ENCODE measurements at places on chromosomes 12 and 14.

GRCh38 chr14:59081720-59082119 is 106.7 kb upstream of the DAAM1 start:
- no peak for DNase-seq

- no peak for DNase-seq
Measured at GRCh38 chr14:51073731-51074130, 21.2 kb downstream of the TRIM9 start.

DNA sequence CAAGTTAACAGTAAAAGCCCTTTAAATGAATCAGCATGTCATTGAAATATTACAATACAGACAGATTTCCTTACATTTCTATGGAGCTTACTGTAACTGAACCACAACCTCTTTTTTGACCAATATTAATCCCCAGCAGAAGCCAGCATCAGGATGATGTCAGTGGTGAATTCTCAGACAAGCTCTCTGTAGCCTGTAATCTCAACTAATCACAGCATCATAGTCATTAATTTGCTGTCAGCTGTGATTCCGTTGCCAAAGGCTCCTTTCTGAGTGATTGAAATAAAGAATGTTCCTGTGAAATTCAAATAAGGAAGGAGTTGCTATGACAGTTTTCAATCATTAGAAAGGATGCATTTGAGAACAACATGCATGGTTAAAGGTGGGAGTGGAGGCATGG is 323.1 kb downstream of the PDZRN4 start:
- no peak for DNase-seq

GRCh38 chr12:49705479-49706134 is 1.6 kb downstream of the FMNL3 start:
- peak; percentile 41 for DNase-seq

DNA sequence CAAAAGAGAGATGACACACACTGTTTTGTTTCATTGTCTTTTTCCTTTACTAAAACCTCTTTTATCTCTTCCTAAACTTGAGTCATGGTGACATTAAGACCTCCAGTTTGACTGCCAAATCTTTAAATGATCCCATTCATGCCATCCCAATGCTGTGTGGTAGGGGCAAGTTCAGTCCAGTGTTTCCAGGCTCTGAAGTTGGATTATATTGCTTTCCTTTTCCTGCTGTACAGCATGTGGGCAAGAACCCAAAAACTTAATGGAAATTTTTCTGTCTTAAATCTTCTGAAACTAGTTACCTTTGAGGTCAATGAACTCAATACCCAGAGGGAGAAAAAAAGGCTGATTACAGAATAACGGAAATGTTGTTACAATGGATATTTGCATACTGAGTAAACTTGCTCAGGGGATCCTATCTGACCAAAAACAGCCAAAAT is 187.1 kb upstream of the FAR2 start:
- DNase-seq: no peak

- DNase-seq: no peak
Measured at GRCh38 chr12:98224584-98225221, 290.7 kb upstream of the TMPO start.

GRCh38 chr14:71560751-71561150 is 371.5 kb upstream of the RGS6 start:
- no peak for DNase-seq

GRCh38 chr12:93128332-93128707 is 199.2 kb upstream of the EEA1 start:
- DNase-seq: no peak

DNA sequence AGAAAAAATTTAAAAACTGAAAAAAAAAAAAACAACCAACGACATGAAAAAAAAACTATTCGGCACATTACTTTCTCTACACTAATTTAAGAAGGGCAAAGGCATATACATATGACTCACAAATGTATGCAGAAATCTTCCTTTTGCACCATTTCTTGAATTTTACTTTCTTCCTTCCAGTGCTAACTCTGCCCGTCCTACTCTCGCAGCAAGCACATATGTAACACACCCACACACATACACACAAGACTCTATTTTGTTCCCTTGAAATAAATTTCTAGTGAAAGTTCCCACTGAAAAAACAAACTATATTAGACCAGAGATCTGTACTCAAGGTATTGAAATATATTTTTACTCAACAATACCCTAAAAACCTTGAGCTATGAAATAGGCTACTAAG is 14.6 kb downstream of the BTG1 start:
- no peak for DNase-seq

GRCh38 chr14:91835920-91836843 is 31.2 kb downstream of the TC2N start:
- peak; percentile 68 for DNase-seq

DNA sequence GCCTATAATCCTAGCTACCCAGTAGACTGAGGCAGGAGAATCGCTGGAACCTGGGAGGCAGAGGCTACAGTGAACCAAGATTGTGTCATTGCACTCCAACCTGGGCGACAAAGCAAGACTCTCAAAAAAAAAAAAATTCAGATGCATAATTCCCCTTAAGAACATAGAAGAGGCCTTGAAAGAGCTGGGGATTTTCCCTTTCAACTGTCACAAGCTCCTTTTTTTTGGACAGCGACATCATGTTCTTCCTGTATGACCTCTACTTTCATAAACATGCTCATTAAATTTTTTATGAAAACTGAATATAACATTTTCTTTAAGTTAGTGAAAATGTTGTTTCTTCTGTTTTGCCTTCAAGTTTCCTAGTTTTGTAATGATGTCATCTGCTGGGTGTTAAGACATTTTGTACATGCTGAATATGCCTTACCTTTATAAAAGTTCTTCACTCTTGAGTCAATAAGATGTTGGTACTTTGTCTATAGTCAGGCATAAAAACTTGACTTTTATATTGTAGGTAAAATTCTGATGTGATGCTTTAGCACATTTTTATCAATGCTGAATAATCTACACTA is 76.0 kb downstream of the PTHLH start:
- DNase-seq: no peak

- DNase-seq: no peak
Measured at GRCh38 chr14:75811872-75812499, 150.9 kb downstream of the TTLL5 start.

DNA sequence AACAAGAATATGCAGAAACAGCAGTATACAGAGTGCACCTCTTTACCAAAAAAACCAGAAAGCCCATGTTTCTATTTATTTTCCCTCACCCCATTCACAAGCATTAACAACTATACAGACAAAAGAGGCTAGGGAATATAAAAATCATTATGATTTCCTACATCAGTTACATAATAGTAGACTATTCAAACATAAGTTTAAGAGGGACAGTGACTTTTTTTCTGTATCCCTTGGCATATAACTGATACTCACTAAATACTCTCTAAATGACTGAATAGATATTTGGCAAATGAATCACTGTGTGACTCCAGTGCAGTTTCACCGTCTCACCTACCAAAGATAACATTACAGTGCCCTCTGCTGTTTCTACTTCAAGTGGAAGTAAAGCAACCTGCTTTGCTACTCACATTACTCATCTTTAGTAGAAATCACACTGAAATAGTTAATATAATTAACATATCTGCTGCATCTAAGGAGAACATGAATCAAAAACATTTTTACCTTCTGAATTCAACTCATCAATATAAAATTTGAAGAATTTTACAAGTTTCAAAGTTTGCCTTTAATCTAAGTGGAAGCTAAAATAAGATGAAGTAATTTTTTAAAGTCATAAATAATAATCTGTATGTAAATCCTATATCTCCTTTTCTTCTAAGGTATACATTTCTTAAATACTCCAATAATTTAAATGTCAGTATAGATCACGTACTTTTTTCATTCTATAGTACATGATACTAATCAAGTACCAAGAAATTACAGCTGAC is 103.8 kb downstream of the OSBPL8 start:
- DNase-seq: no peak

DNA sequence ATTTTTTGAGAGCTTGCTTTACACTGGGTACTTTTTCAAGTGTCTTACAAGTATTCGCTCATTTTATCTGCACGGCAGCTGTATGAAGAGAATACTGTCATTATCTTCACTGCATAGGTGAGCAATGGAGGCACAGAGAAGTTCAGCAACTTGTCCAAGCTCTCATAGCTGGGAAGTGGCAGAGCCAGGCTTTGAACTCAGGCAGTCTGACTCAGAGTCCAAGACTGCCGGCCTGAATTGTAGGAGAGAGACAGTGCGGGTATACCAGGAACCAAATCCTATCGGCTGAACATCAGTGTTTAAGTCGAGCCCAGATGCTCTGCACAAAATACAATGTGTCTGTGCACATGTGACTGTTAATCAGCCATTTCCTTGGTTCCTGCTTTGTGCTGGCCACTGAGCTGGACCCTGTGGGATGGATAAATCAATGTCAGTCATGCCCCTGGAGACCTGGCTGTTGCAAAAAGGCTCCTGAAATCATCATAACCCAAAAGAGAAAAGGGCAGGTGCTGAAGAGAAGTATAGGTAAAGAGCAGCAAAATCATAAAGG is 474.6 kb downstream of the DPF3 start:
- DNase-seq: no peak

- DNase-seq: no peak
Measured at GRCh38 chr12:10121278-10121677, 8.7 kb downstream of the CLEC7A start.

DNA sequence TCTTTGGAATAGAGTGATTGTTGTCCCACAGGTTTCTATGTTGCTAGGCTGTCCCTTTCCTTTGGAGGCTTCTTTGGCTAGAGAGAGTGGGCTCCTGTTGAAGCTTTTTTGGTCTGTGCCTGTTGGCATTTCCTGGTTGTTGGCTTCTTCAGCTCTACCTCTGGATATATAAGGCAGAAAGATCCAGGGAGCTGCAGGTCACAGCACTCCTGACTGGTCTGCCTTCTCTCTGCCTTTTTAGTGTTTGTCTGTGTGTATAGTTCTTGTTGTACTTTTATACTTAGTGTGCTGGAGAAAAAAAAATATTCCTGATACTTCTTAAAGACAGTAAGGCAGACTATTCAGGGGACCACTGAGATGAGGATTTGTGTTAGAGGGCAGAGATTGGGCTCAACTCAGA is 202.7 kb downstream of the FBXL14 start:
- DNase-seq: no peak

DNA sequence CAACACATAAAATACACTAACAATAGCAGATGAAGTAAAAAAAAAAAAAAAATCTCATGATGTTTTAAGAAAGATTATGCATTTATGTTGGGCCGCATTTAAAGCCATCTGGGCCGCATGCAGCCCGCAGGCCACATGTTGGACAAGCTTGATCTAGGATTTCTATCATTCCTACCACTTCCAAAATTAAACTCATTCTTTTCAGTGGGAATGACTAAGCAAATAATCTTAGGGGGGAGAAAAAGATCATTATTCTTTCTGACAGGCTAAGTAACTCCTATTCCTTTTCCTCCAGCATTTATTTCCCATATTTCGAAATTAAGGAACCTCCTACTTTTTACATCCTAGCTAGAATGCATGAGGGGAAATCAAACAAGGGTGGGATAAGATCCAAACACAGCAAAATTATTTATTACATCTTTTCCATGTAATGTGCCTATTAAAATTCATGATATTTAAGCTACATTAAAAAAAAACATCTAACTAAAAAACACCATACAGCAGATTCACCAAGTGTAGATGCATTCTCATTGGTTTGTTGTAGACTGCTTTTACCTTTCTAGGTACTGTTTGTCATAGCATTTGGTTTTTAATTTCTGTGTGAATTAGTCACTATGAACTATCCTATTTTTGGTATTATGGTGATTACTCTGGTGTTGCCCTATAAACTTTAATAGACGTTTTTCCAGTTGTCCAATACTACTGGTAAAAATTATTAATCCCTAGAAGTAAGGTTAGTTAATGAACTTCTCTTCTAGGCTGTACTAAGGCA is 76.1 kb downstream of the RASSF8 start:
- DNase-seq: no peak

DNA sequence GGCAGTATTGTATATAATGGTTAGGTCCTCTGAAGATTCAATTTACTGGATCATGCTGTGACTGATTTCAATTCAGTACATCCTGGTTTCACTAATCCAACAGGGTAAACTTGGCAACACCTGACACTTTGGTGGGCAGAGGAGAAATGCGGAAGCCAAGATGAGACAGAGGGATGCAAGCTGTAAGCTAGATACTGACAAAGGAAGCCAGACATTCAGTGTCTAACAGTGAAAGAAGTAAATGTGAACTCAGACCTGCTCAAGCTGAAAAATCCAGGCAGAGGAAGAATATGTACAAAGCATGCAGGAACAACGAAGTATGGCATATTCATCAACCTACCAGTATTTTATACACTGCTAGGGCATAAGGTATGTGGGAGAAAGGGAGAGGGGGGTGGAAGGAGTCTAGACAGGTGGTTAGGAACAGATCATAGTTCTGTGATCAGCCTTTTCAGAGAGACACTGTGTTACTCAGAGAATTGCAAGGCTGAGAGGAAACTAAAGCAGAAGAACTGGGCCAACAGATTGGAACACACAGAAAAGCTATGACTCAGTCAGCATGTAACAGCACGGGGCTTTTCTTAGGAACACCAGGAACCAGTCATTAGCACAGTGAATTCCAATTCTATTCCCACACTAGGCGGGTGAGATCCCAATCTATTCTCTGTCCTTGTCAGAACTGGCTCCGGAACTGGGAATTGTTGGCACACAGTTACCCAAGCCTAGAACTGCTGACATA is 40.3 kb downstream of the NELL2 start:
- no peak for DNase-seq

DNA sequence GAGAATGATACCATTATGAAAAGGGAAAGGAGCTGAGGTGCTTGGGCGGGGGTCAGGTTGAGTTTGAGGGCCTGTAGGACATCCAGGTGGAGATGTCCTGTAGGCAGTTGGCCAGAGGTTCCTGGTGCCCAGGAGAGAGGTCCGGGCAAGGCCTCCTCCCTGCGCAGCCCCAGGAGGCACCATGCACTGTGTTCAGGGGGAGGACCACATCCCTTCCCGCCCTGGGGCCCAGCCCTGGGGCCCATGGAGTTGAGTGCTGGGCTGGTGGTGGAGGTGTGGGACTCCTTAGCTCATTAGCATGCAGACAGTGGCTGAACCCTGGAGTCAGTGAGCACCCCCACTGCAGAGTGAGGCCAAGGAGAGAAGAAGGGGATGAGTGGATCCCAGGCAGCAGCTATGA is 5.7 kb upstream of the FAIM2 start:
- DNase-seq: no peak

DNA sequence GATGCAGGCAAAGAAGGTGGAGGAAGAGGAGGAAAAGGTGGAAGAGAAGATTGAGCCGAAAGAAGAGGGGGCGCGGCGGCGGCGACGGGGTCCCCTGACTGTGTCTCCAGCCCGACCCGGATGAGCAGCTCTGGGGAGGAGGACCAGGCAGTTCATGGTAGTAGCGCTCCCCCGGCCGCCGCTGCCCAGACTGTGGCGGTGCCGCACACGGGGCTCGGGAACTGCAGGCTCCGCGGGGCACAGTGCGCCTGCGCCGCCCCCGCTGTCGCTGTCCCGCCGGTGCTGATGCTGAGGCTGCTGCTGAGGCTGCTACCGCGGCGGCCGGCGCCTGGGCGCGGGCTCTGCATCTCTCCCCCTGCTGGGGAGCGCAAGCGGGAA is at the start of gene KCNH5:
Gene KCNH5, minus strand, starts transcription at position 225 of the 378 bp plus-strand sequence. CDS start 272 bp downstream, outside the sequence.
- no peak for DNase-seq

- no peak for DNase-seq
Measured at GRCh38 chr12:80195074-80195726, 95.9 kb downstream of the OTOGL start.

- DNase-seq: no peak
Measured at GRCh38 chr12:39464976-39465695, 22.2 kb upstream of the KIF21A start.

Measured in activated B cell treated with CpG ODN at 0.5 μM for 24 hours (primary cell).